ENCODE measurements at places on chromosomes 6 and 20. TPM values are rescaled to one million over a fixed set of nuclear protein-coding genes. Genes with fewer than 3 reads are reported as not detected.

CAGE1 gene
- total RNA-seq: 0.08 TPM

TRIM10 gene
- total RNA-seq: not detected

- no peak for DNase-seq
- H3K27me3 ChIP-seq: peaks cover 4% of the 10 kb centered on the region
- H3K27ac ChIP-seq: no peak overlapping the region
- no peak overlapping the region for H3K4me3 ChIP-seq
These were observed 20.7 kb upstream of the ASIP start for GRCh38 chr20:34220561-34220960.

GRCh38 chr6:30411515-30412207 is 66.7 kb downstream of the RPP21 start:
- H3K4me3 ChIP-seq: no peak overlapping the region
- H3K4me1 ChIP-seq: no peaks in the 10 kb centered on the region
- peaks cover 72% of the 10 kb centered on the region for H3K27me3 ChIP-seq
- peak; percentile 36 for DNase-seq

- H3K27ac ChIP-seq: no peak overlapping the region
- no peak for DNase-seq
- H3K4me3 ChIP-seq: no peak overlapping the region
- H3K4me1 ChIP-seq: peaks cover 4% of the 10 kb centered on the region
These were observed 54.3 kb downstream of the MYLIP start for GRCh38 chr6:16183187-16183664.

GRCh38 chr6:35185971-35186370 is 27.8 kb upstream of the SCUBE3 start:
- H3K4me1 ChIP-seq: peaks cover 5% of the 10 kb centered on the region
- peak overlapping the region; percentile 68 for H3K27ac ChIP-seq
- H3K36me3 ChIP-seq: no peaks in the 10 kb centered on the region
- no peak overlapping the region for H3K4me3 ChIP-seq

GRCh38 chr6:5093231-5094015 is 8.3 kb downstream of the PPP1R3G start:
- H3K36me3 ChIP-seq: no peaks in the 10 kb centered on the region
- H3K4me1 ChIP-seq: peaks cover 16% of the 10 kb centered on the region
- peak overlapping the region; percentile 6 for H3K27ac ChIP-seq

- DNase-seq: no peak
- H3K27ac ChIP-seq: no peak overlapping the region
- H3K4me1 ChIP-seq: peaks cover 18% of the 10 kb centered on the region
- no peaks in the 10 kb centered on the region for H3K27me3 ChIP-seq
- H3K36me3 ChIP-seq: no peaks in the 10 kb centered on the region
- no peak overlapping the region for H3K4me3 ChIP-seq
These were observed 93.5 kb downstream of the SNAP25 start for GRCh38 chr20:10312111-10312510.

- no peak for DNase-seq
- no peaks in the 10 kb centered on the region for H3K36me3 ChIP-seq
- no peak overlapping the region for H3K4me3 ChIP-seq
- H3K4me1 ChIP-seq: peaks cover 9% of the 10 kb centered on the region
These were observed 182.0 kb upstream of the MYLIP start for GRCh38 chr6:15946701-15947385.

- DNase-seq: no peak
- H3K27ac ChIP-seq: peak overlapping the region; percentile 59
- H3K27me3 ChIP-seq: no peaks in the 10 kb centered on the region
- peaks cover 24% of the 10 kb centered on the region for H3K36me3 ChIP-seq
- no peak overlapping the region for H3K4me3 ChIP-seq
These were observed 3.6 kb downstream of the PPP1R10 start for GRCh38 chr6:30613251-30614043.

DNA sequence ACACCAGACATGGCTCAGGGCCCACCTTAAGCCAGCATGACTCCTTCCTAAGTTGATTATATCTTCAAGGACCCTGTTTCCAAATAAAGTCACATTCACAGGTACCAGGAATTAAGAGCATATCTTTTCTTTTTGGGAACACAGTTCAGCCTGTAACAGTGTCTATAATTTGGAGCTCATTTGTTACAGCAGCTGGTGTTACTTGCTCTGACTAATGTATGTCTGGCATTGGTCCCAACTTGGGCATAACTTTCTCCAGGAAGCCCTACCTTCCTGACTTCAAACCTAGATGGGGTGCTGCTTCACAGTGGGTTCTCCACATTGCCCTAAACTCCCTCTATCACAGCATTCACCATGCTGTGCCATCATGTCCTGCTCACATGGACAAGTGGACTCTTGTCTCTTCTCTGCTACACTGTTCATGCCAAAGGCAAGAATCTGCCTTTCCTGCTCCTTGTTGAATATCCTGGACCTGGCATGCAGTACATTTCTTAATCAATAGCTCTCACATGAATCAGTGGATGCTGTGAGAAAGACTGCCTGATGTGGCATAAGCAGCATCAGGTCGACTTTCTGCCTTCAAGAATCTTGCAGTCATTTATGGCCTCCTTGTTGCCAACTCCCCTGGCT is 117.4 kb upstream of the FOXA2 start:
- no peaks in the 10 kb centered on the region for H3K36me3 ChIP-seq
- DNase-seq: no peak
- H3K4me1 ChIP-seq: no peaks in the 10 kb centered on the region
- no peaks in the 10 kb centered on the region for H3K27me3 ChIP-seq

DNA sequence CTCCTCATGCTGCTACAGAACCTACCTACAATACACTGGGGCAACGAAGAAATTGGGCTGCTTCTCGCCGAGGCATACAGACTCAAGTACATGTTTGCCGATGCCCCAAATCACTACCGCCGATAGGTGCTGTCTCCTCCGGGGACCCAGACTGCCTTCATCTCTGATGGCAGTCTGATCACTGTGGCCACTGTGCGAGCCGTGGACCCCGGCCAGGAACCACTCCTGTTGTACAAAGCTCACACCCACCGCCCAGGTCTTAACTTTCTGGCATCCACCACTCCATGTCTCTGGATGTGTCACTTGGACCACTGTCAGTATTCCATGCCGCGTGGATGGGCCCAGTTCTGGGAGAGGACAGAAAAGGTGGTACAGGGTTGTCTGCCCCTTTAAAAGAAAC is 22.7 kb upstream of the RNF8 start:
- no peak for DNase-seq
- H3K27ac ChIP-seq: no peak overlapping the region
- H3K27me3 ChIP-seq: no peaks in the 10 kb centered on the region
- peaks cover 11% of the 10 kb centered on the region for H3K4me1 ChIP-seq
- peaks cover 46% of the 10 kb centered on the region for H3K36me3 ChIP-seq

- H3K27ac ChIP-seq: peak overlapping the region; percentile 2
- peaks cover 7% of the 10 kb centered on the region for H3K4me1 ChIP-seq
- DNase-seq: no peak
These were observed 157.8 kb downstream of the SCML4 start for GRCh38 chr6:107666084-107666980.

- no peak overlapping the region for H3K4me3 ChIP-seq
These were observed 805.8 kb upstream of the GJE1 start for GRCh38 chr6:141326925-141327324.

DNA sequence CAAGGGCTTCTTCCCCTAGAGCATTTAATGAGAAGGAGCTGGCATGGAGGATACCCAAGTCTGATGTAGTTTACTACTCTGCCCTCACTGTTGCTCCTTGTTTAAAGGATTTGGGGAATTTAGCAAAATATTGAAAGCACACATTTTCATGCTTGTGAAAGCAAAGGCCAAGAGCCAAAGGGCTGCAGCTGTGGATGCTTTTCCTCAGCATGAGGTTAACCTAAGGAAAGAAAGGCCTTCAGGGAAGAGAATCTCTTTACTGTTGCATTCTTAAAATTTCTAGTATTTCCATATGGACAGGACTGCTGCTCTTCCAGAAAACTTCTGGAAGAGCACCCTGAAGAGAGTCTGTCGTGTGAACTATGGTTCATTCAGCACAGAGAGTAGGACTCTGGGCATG is 45.9 kb upstream of the SASH1 start:
- no peaks in the 10 kb centered on the region for H3K27me3 ChIP-seq
- no peak overlapping the region for H3K27ac ChIP-seq

DNA sequence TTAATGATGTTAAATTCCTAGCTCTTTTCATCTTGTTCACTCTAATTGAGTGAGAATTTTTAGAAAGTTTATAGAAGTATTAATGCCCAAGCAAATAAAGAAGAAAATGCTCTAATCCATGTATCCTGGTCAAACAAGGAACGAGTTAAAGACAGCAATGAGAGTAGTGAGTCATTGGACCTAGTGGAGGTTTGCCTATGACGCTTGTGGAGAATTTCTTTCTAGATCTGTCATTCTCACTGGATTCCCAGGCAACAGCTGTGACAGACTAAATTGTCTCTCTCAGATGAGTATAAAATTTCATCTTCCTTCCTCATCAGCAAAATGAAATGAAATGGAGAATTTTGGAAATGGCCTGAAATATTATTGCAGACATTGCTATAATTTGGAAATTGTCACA is 127.9 kb downstream of the COL19A1 start:
- no peak overlapping the region for H3K27ac ChIP-seq
- no peaks in the 10 kb centered on the region for H3K4me1 ChIP-seq
- no peak overlapping the region for H3K4me3 ChIP-seq
- no peaks in the 10 kb centered on the region for H3K36me3 ChIP-seq
- H3K27me3 ChIP-seq: no peaks in the 10 kb centered on the region
- no peak for DNase-seq

DNA sequence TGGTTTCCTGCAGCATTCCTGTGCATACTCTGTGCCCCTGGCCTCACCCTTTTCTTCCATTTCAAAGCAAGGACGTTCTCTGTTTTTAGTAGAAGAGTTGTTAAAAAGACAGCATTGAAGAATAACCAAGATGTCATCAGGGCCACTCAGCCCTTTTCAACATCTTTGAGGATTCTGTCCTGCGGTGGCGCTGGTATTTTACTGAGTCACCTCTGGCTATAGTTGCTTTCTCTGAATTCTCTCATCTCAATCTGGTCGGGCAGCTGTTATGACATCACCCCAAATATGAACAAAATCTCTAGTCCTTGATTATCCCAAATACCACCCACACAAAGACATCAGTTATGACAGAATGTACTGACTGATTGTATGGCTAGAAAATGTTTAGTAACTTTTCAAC is 204.2 kb downstream of the GRIK2 start:
- H3K36me3 ChIP-seq: no peaks in the 10 kb centered on the region
- no peak for DNase-seq
- no peak overlapping the region for H3K4me3 ChIP-seq
- H3K4me1 ChIP-seq: no peaks in the 10 kb centered on the region

- H3K36me3 ChIP-seq: no peaks in the 10 kb centered on the region
- no peak for DNase-seq
- H3K27ac ChIP-seq: no peak overlapping the region
- H3K4me1 ChIP-seq: no peaks in the 10 kb centered on the region
- peaks cover 58% of the 10 kb centered on the region for H3K27me3 ChIP-seq
These were observed 111.9 kb upstream of the GGTLC1 start for GRCh38 chr20:24100370-24101011.
